ENCODE measurements at places on chromosomes 3 and 15.
A peak's percentile ranks its signal among the peaks of the same experiment; 100 is the strongest.

- DNase-seq, result no peak
Observed at GRCh38 chr3:43473244-43473643, 148.6 kb downstream of the ANO10 start.

GRCh38 chr15:58501636-58502188 is 69.9 kb downstream of the LIPC start:
- no peak for DNase-seq

GRCh38 chr3:13217736-13218540 is 144.7 kb upstream of the IQSEC1 start:
- no peak for DNase-seq

DNA sequence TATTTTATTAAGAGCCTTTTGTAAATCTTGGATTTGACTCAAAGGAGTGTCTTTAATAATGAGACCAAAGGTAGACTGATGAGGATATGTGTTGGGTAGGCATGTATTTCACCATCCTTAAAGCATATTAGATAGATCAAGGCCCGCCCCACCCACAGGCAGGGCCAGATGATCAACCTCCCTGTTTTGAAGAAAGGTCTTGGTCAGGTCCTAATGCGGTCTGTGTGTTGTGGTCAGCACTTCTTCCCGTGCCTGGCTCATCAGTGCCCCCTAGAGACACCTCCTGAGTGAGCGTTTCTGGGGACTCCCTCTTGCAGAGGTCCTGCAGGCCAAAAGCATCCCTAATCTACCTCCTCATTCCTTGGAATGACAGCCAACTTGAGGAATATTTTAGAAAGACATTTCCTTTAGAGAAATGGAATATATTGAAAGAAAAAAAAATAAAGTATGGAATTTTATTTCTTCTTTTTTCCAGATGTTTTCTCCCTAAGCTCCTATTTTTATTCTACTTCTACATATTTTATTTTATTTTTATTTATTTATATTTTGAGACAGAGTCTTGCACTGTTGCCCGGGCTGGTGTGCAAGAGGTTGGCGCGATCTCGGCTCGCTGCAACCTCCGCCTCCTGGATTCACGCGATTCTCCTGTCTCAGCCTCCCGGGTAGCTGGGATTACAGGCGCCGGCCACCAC is 6.0 kb downstream of the TM4SF4 start:
- peak; percentile 83 for DNase-seq

DNA sequence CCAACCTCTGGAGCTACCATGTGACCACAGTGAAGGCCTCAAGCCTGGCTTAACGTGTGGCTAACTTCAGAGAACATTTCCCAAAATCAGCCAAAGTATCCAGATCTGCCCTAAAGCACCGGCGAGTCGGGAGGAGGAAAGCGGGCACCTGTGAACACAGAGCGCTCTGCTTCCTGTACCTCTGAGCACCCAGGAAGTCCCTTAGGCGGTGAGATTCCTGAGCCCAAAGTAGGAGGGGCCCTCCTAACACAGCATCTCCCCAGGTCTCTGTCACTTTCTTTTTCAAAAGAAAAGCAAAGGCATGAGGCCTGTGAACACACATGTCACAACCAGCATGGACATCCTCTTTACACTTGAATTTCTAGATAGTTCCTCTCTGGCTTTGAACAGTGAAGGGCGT is 944 bp upstream of the EIF4E3 start:
- DNase-seq, result no peak
